CD4-positive, alpha-beta T cell treated with Interleukin-2 at 100 ng/mL for 4 hours (primary cell): ENCODE measurements at places on chromosomes 5 and 9.
A peak's percentile ranks its signal among the peaks of the same experiment; 100 is the strongest.

GRCh38 chr9:136300866-136301265, 3.0 kb downstream of the CCDC187 start:
- DNase-seq = no peak

GRCh38 chr9:131628459-131629225, 83.3 kb downstream of the PRRT1B start:
- peak; percentile 55 for DNase-seq

DNA sequence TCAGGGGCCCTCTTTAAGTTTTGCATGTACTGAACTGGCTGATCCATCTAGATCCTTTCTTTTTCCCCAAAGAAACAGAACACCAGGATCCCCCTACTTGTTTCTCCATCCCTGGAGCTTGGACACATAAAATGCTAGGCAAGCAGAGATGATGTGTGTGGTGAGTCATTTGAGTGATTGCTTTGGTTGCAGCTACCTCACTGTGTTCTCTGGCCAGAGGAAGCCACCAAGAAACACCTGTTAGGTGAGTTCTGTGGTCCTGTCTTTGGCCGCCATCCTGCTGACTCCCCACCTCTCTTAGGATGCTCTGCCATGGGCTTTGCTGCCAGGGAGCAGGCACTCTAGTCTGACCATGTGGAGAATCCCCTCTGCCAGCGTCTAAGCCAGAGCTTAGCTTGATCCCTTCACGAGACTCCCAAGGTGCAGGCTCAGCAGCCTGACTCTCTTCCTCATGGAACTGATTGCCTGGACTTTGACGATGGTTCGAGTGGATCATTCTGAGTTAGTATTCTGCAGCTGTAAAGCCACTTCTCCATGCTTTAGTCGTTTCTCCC, 27.3 kb upstream of the DENND1A start:
- no peak for DNase-seq

DNA sequence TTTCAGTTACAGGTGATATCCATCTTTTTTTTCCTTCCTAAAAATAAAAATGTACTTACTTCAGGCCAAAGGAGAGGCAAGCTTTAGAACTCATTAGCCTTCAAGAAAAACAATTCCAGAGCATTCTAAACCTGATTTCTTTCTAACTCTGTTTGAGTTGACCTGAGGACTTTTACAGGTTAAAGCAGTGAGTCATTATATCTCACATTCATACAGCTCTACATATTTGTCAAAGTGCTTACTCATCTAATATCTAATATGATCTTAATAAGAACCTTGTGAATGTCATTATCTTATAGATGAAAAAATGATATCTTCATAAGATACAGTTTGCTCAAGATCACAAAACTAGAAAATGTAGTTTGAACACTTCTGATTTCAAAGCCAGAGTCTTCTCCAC, 149.2 kb upstream of the CDKN2B start:
- no peak for DNase-seq

DNA sequence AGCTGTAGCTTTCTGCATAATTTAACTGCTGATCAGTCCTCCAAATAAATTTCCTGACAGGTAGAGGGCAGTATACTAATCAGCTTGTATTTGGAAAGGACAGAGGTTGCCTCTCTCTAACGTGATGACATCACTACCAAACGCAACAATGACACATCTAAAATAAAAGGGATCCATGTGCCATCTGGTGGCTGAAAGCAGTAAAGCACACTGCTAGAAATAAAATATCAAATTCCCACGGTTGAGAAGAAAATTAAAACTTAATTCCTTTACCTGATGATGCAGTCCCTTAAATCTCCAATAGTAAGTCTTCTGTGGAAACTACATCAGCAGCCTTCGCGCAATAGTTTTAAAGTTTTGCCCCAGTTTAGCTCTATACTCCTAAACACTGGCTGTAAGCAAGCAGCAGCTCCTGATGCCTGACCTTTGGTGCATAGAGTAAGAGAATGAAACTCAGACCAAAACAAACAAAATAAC, 54.5 kb downstream of the DIAPH1 start:
- DNase-seq = peak; percentile 93

DNA sequence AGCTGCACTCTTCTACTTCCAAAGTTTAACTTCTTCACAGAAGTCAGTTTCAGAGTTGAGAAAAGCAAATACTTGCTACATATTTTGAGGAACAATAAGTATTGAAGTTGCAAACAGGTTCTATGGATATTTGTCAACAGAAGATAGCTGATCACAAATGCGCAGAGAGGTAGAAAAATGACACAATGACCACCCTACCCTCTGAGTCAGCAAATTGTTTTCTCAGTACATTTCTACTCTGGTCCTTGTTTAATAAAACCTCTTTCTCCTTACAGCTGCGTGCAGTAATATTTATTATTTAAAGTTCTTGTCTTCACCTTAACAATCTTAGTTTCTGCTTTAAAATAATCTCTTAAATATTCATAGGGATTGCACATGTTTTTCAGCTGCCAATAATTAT, 855.1 kb upstream of the CTNND2 start:
- no peak for DNase-seq

DNA sequence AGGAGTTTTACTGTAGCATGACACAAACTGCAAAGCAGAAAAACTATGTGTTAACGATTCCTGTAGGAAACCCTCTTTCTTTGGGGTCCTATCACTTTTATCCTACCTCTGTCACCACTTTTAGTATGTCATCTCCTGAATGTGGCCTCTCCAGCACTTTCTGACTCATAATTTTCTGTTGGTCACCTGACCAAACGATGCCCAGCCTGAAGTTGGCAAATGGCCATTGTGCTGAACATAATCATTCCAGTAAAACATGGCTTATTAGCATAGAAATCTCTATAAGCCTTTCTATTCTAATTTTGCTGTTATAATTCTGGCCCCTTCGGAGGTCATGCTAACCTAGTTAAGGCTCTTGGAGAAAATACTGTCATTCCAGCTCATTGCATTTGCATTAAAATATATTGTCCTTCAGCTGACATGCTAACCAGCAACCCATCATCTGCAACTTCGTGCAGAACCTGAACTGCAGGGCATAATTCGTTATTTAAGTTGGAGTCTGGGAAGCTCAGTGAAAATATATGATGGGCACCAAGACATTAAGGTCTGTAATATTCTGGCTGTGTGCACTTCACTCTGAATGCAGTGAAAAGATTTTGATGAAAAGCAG, 140.3 kb downstream of the NMUR2 start:
- DNase-seq = no peak

GRCh38 chr9:4296217-4296616, 3.7 kb downstream of the GLIS3 start:
- DNase-seq = no peak

DNA sequence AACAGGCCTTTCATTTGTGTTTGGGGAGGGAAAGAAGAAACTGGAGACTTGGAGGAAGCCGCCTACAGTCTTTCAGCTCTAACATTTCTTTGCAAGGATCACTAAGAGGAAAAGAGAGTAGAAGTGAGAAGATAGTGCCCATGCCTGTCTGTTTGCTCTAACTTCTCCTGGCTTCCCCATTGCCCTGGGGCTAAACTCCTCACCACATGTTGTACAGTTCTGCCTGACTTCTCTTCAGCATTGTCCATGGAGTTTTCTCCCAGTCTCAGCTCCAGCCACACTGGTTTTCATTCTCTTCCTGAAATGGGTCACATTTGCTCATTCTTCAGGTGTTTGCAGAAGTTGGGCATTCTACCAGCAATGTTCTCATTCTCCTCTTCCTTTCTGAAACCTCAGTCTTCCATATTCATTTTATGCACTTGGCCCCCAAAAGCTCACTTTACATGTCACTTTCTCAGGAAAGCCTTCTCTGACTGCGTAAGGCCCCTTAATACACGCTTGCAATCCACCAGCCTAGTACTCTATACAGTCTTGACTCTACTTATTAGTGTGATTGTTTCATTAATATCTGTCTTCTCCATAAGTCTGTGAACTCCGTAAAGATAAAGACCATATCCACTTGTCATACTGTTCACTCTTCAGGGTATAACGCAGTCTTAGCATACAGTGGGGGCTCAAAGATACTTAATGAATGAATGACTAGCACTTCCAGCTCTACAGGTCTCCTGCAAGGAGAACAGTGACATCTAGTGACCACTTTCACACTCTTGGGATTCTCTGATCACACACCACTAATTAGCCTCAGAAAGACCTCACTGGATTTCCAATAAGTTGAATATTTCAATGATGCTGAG, 40.2 kb upstream of the TRIM32 start:
- no peak for DNase-seq

DNA sequence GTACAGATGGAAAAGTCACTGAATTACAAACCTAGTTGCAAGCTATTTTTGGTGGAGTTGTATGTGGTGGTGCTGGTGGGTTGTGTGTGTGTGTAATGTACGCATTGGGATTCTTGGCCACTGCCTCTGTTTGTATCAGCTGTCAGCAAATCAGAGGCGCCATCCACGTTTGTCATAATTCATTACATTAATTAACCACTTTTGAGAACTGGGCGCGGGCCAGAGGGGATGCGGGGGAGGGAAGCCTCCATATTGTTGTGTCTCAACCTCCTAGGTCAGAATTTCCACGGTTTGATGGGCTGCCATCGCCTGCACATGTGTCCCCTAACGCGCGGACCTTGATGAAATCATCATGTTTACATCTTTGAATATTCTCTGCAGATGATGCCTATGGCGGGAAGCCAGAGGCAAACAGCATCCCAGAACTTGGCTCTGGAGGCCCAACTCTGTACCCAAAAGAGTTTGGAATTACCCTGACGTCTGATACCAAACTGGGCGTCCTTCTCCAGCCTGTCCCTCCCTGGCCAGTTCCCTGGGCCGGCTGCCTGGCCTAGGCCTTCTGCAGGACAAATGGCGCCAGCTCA, 54.9 kb downstream of the FGF18 start:
- no peak for DNase-seq

GRCh38 chr9:90870621-90871326, 69.2 kb downstream of the SYK start:
- peak; percentile 48 for DNase-seq

DNA sequence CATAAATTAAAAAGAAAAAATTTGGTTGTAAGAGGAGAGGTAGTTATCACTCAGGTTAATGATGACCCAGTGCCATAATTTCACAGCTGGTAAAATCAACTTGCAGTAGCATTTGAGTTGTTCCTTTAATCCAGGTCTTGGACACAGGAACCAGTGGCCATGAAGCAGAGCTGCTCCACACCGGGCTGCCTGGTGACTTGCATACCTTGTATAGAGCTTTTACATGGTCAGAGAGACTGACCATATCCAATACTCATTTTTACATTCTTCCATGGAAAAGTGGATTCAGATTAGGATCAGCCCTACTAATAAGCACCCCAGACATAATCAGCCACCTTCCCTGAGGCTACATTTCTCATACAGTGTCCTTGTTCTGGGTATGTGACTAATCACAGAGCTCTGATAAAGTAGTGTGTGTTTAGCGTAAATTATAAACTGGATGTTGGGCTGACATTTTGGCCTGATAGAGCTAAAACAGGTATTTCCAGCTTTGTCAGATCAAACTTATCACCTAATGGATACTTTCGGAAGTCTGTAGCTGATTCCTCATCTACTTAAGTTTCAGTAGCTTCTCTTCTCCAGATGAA, 77.0 kb upstream of the ZSWIM6 start:
- no peak for DNase-seq

DNA sequence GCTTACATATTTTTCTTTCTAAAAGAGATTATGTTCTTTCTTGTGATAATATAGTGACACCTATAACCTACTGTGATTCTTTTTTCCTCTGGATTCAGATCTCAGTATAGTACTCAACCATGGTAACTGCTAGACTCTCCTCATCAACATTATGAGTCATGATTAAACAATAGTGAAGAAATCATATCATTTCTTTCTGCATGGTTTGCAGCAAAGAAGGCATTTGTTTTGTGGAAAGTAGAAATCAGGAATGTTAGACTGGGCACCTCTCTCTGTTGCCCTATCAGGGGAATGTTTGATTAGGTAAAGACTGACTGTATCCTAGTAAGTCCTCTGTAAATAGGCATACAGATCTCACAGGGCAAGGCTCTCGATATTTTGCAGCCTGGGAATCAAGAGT, 25.6 kb upstream of the SMC2 start:
- no peak for DNase-seq

DNA sequence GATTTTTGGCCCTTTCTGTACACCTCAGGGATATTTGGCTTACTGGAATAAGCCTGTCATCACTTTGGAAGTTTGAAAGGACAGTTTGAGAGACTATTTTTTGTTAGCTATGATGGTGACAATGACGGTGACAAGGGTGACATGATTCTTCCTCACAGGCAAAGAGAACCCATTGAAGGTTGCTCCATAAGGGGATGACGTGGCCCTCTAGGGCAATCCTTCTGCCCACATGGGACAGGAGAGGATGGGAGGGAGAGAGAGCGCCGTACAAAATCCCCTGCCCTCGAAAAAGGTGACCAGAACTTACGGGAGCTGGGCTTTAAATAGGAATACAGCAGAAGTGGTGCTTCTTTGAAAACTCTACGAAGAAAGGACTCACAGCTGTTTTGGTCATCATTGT, 22.6 kb downstream of the HRH2 start:
- no peak for DNase-seq

- no peak for DNase-seq
Observed at GRCh38 chr5:160852049-160852448, at the start of gene ATP10B. Gene ATP10B (minus strand): TSS chr5:160852211. CDS start chr5:160688074, 164,137 bp downstream.

- no peak for DNase-seq
Observed at GRCh38 chr9:1073497-1073896, 23.3 kb downstream of the DMRT2 start.

GRCh38 chr9:1530696-1531095, 480.5 kb downstream of the DMRT2 start:
- no peak for DNase-seq

- no peak for DNase-seq
Observed at GRCh38 chr5:170308686-170309085, 11.1 kb upstream of the LCP2 start.

- DNase-seq = peak; percentile 33
Observed at GRCh38 chr9:96382175-96382574, 1.3 kb downstream of the SLC35D2 start.

DNA sequence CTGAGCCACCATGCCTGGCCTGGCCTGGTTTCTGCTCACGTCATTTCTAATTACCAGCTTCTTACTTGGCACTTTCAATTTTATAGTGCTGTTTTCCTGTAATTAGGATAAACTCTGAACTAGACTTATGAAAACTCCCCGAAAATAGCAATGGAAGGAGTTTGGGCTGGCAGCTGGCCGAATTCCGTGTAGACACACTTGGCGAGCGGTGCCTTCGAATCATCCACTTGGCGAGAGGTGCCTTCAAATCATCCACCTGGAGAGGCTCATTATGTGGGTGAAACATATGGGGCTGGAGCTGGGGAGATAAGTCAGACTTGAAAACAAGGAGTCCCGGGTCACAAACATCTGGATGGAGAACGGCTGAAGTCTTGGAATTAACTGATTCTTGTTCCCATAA, 203.7 kb downstream of the ROR2 start:
- DNase-seq = no peak

DNA sequence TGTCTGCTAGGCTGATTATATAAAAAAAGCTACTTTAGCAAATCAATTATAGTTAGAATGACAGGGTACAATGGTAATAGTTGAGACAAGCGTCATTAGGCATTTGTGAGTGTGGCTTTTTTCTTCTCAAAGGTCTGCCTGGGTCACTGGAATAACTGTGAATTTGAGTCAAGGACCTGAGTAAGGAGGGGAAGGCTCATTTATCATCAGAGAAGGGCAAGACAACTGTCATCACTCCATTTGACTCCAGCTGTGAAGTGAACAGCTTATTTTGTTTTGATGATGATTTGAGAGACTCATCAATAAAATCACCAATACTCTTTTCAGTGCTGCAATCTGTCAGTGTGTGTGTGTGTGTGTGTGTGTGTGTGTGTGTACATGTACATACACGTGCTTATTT, 118.6 kb downstream of the MAT2B start:
- DNase-seq = no peak
